ENCODE measurements at places on chromosomes 11 and 22.

DNA sequence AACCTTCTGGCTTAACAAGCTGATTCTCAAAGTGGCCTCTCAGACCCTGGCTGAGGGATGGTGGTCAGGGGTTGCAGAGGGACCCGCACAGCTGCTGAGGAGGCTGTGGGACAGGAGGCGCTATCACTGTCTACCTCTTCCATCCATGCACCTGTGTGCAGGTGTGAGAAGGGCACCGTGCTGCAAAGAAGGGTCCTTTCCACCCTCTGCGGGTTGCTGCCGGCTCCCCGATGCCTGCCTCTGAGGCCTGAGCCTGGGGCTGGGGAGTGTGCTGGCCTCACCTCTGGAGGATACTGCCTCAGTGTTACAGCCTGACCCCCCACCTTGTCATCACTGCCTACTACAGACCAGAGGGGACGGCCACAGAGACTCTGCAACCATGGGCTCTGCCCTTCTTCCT lies 66.1 kb upstream of the B3GAT1 start:
- DNase-seq, result no peak

DNA sequence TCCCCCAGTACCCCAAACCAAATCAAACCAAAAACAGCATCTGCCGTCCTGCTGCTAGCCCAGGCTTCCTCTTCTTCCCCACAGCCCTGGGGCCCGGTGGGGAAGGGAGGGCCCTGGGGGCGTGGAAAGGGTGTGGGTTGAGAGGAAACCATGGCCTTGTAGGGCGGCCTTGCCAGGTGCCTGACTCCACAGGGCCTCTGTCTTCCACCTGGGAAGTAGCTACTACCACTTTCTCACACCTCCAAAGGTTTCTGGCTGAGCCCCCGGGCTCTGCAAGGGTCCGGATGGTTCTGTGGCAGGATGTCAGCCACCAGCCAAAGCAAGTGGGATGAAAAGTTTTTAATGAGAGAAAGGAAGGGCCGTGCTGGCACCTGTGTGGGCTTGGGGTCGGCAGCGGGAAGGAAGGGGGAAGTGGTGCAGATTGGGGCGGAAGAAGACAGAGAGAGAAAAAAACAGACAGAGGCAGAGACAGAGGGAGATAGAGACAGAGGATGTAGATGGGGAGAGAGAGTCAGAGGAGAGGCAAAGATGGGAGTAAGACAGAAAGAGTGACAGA lies 10.5 kb downstream of the TPST2 start:
- DNase-seq, result no peak

GRCh38 chr11:128937480-128937879 lies 5.2 kb downstream of the TP53AIP1 start:
- DNase-seq, result no peak

DNA sequence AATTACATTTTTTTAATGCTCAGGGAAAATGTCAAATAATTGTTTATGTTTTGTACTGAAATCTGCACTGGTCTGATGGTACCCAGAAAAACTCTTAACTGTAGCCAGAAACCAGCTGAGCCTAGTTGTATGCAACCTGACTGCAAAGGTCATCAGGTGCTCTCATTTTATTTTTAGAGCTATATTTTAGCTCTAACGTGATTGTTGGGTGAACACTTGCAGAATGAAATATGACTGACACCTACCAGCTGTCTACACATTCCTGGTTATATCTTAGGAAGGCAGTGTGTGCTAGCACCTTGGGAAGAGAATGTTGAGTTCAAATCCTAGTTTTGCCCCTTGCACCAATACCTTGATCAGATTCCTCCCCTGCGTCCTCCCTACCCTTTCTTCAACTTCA lies 23.6 kb downstream of the PTPRJ start:
- DNase-seq, result no peak

GRCh38 chr11:119488256-119488995 lies 65.5 kb upstream of the THY1 start:
- DNase-seq, result no peak

DNA sequence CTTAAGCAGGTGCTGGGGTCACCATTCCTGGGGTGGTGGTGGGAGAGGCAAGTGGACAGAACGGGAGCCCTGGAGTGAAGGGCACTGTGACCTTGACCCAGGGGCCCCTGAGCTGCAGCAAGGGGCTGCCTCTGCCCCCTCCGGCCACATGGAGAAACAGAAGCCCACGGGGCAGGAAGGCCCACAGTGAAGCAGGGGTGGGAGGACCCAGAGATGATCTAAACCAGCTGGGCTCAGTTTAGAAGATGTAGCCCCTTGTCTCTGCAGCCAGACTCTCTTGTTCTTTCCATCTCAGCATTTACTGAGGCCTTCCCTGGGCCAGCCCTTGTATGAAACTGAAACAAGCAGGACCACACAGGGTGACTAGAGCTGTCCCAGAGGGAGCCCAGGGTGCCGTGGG lies 30.5 kb downstream of the WNT11 start:
- no peak for DNase-seq

DNA sequence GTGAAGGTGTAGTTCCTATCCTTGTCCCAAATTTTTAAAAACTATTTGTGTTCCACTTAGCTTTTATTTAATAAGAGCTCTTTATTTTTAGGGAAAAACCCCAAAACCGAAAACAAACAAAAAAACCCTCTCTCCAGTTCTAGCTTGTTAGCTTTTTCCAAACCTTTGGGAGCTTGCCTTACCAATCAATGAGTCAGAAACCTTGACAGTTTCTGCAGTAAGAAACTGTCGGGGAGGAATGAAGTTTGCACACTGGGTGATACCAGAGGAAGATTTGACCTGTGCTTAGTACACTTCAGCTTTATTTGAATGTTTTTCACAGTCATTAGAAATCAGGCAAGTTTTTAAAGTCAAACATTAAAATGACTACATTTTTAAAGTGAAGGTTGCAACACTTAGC lies 105.0 kb downstream of the FAT3 start:
- DNase-seq, result no peak

All from fibroblast of skin of left quadriceps (primary cell).